ENCODE measurements at places on chromosomes 16 and 17. TPM values are rescaled to one million over a fixed set of nuclear protein-coding genes. Genes with fewer than 3 reads are reported as not detected.

GRCh38 chr16:66629856-66630255, 25.4 kb downstream of the CMTM3 start:
- no peak for DNase-seq

- DNase-seq = no peak
Measured at GRCh38 chr17:52110923-52111581, 47.5 kb downstream of the CA10 start.

DNA sequence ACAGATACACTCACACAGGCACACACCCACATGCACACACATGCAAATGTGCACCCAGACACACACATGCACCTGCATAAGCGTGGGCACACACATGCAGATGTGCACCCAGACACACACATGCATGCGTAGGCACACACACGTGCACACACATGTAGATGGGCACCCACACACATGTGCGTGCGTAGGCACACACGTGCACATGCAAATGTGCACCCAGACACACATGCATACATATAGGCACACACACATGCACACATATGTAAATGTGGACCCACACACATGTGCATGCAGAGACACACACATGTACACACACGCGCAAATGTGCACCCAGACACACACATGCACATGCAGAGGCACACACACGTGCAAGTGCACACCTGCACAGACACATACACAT, 60.3 kb downstream of the MRM1 start:
- DNase-seq = no peak

DNA sequence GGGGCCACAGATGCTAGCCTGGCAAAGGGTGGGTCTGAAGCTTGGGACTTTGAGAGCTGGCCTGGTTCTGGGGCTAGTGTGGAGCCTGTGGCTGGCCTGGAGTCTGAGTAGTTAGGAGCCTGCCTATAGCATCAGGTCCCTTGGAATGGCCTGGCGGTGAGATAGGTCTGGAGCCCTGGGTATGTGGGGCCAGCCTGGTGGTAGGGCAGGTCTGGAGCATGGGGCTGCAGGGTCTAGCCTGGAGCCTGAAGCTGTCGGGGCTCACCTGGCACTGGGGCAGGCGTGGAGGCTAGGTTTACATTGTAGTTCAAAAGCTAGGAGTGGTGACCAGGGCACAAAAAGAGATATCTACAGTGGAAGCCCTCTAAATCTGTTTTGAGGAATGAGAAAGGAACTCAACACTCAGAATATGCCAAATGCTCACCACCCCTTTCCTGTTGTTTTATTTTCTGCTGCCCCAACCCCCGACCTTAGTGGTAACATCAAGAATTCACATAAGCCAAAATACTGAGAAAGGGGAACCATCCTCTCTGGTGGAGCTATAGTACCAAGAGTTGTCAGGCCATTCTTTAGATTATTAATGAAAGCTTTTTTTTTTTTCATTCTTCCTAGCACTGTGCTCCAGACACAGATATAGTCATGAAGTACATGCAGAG, 100.3 kb downstream of the TANC2 start:
- DNase-seq = no peak

DNA sequence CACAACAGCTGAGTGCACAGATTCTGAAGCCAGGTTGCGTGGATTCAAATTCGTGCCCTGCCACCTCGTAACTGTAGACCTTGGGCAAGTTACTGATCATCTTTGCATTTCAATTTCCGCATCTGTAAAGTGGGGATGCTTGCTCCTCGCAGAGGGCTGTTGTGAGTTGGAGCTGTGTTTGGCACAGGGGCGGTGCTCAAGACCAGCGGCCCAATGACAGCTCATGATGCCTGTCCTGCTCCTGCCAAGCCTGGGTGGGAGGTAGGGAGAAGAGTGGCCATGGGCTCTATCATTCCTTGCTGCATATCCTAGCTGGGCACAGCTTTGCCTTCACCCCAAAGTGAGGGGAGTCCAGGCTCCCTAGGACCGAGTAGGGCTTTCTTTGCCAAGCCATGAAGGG, 12.6 kb downstream of the NXPH3 start:
- no peak for DNase-seq

DNA sequence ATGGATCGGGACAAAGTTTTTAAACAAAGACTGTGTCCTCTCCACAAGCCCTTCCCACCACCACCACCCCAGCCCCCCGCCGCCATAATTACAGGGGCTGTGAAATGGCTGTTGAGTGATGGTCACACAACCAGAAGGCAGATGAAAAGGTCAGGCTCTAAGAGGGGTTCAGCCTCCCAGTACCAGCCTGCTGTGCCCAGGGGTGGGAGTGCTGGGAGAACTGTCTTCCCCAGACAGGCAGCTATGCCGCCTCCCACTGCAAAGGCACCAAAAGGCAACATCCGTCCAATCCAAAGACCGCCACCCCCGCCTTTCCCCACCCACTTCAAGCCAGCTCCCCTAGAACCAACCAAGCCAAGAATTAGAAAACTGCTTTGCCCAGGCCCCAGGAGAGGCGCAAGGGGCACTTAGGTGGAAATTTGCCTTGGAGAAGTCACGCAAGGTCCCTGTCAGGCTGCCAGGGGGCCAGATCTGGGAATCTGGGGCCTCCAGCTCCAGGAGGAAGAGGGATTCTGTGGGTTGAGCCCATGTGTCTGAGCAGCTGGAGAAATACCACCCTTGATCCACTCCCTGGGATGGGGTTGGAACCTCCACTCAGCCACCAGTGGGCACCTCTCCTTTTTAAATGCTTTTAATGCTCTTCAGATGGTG, 14.4 kb downstream of the CARHSP1 start:
- DNase-seq = no peak

DNA sequence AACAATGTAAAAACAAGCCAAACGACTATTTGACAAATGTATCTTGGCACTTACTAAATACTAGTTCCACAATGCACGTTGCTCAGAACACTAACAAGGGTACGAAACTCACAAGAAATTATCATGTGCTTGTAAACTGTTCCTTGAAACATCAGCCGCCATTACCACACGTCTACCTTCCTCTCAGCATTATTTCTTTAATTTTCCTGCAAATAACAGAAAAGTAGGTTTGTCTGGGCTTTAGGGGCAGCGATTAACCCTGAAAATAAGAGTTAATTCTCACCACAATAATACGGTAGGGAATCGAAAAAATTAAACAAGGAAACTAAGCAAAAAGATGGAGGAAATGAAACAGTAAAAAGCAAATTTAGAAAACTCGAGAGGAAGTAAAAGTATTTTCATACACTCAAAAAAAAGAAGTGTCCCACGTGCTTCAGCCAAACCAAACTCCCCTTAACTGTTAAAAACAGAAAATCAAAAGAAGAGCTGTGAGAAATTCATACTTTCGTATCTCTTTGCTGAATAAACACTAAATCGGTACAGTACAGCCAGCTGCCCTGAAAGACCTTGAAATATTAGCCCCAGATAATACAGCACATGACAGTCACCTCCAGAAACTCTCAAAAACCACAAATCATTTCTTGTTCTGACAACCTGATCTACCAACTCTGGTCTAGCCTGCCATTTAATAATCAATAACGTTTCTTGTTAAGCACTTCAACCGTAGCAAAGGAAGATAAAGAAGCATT, 1.2 kb downstream of the ARHGAP17 start:
- no peak for DNase-seq

- no peak for DNase-seq
Measured at GRCh38 chr16:69048328-69049120, 56.9 kb upstream of the HAS3 start.

GRCh38 chr16:2829501-2830354, at the start of gene ZG16B:
TSS of gene ZG16B (plus strand) at chr16:2830303. CDS start at chr16:2830442, 139 bp downstream.
- DNase-seq = no peak

DNA sequence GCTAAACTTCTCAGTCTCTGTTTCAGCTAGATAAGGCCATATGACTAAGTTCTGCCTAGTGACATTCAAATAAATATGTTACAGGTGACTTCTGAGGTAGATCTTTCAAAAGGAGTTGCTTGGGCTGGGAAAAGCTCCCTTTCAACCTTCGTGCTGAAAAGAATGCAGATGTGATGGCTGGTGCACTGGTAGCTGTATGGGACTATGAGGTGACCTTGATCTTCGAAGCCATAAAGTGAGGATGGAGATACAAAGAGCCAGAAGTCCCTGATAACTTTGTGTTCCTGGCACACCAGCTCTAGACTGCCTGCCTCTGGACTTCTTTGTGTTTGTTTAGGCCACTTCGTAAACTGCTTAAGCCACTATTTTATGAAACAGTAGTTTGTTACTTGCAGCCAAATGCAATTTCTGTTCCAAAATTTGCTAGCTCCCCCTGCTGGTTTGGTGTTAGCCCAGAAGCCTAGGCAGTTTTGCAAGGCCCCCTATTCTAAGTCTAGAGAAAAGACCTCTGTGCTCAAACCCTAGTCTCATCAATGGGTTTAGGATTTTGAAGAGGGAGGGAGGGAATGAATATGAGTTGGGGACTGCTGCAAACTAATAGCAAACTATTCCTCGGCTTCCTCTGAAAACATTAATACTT, 23.3 kb upstream of the ERCC4 start:
- DNase-seq = peak; percentile 6

GRCh38 chr17:64732336-64733006, 70.4 kb upstream of the SMURF2 start:
- no peak for DNase-seq

- DNase-seq = no peak
Measured at GRCh38 chr17:65364438-65364837, 197.0 kb downstream of the AXIN2 start.

GRCh38 chr16:29686740-29687332, 7.9 kb downstream of the QPRT start:
- DNase-seq = no peak

- DNase-seq = no peak
Measured at GRCh38 chr16:87028481-87029320, 288.5 kb downstream of the C16orf95 start.

DNA sequence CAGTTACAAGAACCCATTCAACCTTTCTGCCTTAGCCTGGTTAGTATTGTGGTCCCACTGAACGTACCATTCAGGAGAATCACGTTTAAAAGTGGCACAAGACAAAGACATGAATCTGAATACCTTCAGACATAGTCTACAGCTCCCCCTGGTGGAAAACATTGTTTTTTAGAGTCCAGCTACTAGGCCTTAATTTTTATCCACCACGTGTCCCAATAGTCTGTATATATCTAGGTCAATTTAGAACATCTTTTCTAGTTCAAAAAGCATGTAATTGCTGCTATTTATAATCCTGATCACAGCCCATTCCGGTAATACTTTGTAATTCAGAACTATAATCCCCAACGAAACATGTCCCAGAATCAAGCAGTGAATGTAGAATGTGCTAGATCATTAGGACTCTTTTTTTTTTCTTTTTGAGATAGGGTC, 13.7 kb upstream of the GUCY2D start:
- peak; percentile 57 for DNase-seq

- DNase-seq = no peak
Measured at GRCh38 chr16:17404941-17405689, 65.6 kb downstream of the XYLT1 start.

- no peak for DNase-seq
Measured at GRCh38 chr17:53894591-53894990, 71.9 kb downstream of the KIF2B start.

The SHISA6 gene
- not detected for total RNA-seq

The FSCN2 gene
- 0.23 TPM for total RNA-seq

The DPEP1 gene
- not detected for total RNA-seq

The JPH3 gene
- total RNA-seq = 0.14 TPM

The FKBP10 gene
- total RNA-seq = 0.39 TPM

The CFAP119 gene
- total RNA-seq = 1.7 TPM

The GLIS2 gene
- 0.30 TPM for total RNA-seq
